ENCODE measurements at places on chromosomes 11 and 22.

- DNase-seq, result no peak
These were observed 44.6 kb downstream of the MYO7A start for GRCh38 chr11:77172666-77172982.

GRCh38 chr11:66107600-66108510, 37.8 kb downstream of the PACS1 start:
- DNase-seq, result no peak

- no peak for DNase-seq
These were observed 79.1 kb downstream of the MORC2 start for GRCh38 chr22:30889268-30889995.

- peak; percentile 82 for DNase-seq
These were observed 61.4 kb downstream of the LIF start for GRCh38 chr22:30185129-30185528.

DNA sequence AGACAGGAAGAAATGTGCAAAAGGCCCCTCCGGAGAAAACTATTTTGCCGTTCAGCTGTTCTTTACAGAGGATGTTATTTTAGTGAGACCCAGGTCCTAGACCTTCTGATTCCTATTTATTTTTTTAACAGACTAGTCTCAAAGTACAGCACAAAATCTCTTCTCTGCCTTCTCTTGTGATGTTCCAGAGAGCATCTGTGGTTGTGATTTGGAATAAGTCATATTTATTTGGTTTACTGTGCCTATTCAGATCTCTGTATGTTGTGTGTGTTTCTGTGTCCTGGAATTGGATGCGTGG, 20.1 kb downstream of the LHFPL7 start:
- no peak for DNase-seq

DNA sequence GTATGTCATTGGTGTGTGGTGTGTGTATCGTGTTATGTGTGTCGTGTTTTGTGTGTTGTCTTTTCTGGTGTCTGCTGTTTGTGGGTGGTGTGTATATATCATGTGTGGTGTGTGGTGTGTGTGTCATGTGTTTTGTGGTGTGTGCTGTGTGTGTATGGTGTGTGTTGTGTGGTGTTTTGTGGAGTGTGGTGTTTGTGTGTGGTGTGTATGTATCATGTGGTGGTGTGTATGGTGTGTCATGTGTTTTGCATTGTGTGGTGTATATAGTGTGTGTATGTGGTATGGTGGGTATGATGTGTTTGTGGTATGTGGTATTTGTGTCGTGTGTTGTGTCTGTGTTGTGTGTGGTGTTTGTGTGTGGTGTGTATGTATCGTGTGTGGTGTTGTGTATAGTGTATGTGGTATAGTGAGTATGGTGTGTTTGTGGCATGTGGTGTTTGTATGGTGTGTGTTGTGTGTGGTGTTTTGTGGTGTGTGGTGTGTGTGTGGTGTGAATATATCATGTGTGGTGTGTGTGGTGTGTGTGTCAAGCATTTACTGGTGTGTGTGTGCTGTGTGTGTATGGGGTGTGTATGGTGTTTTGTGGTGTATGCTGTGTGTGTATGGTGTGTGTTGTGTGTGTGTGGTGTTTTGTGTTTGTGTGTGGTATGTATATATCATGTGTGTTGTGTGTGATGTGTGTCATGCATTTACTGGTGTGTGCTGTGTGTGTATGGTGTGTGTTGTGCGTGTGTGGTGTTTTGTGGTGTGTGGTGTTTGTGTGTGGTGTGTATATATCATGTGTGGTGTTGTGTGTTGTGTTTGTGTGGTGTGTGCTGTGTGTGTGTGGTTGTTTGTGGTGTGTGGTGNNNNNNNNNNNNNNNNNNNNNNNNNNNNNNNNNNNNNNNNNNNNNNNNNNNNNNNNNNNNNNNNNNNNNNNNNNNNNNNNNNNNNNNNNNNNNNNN, 12.7 kb downstream of the PIM3 start:
- no peak for DNase-seq
